ENCODE measurements at places on chromosomes 4 and X.

DNA sequence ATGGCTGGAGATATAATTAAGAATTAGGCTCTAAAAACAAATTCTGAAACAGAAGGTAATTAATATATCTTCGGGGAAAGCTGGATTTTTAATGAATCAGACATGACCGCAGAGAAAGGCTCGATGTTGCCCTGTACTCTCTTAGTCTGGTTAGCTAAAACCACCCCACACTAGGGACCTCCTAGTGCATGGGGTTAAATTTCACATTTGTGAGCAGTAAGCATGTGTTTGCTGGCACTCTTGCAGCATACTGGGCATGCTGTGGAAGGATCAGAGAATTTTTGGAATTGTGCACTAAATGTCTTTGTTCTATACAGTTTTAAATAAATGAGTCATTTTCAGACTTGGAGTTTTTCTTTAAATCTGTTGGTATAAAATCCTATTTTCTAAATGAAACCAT, 475.6 kb upstream of the FTHL17 start:
- DNase-seq = no peak

GRCh38 chr4:81786063-81786763, 314.5 kb upstream of the RASGEF1B start:
- DNase-seq = no peak

GRCh38 chrX:96425200-96425599, 259.4 kb upstream of the DIAPH2 start:
- DNase-seq = no peak

DNA sequence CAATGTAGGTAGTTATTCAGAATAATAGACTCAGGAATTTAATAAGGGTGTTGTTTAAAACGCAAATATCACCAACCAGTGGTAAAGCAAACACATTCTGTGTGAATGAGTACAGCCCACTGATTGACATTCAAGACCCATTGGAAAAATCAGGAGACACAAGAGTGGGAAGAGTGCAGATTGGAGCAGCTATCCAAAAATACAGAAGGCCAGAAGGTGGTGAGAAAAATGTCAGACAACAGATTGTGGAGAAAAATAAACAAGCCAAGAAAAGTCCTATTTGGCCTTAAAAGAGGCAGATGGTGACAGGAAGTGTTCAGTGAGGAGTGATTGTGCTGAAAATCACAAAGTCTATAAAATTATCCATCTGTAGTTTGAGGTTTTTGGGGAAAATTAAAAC, 39.3 kb downstream of the CPE start:
- no peak for DNase-seq

DNA sequence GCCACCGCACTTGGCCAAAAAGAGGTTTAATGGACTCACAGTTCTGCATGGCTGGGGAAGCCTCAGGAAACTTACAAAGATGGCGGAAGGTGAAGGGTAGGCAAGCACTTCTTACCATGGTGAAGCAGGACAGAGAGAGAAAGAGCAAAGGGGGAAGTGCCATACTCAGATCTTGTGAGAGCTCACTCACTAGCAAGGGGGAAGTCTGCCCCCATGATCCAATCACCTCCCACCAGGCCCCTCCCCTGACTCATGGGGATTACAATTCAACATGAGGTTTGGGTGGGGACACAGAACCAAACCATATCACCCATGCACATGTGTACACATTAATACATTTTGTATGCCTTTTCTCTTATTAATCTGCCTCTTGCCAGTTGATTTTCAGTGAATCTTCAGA, 77.2 kb upstream of the HSD17B10 start:
- no peak for DNase-seq

- DNase-seq = no peak
These were observed 65.8 kb downstream of the TEC start for GRCh38 chr4:48203819-48204218.

DNA sequence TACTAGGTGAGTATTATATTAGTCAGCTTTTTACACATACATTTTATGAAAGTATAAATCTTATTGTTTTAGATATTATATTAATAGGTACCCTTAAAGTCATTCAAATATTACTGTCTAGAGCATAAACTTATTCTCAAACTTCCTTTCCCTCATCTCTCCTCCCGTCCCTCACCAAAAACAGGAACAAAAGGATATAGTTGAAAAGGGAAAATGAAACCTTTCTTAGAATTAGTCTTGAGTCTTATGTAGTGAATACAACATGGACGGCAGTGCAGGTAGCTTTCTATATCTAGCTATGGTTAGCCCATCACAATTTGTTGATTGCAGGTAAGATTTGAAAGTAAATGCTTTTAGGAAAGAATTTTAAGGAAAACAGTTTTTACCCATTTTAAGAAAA, 65.6 kb downstream of the RBPJ start:
- DNase-seq = no peak

DNA sequence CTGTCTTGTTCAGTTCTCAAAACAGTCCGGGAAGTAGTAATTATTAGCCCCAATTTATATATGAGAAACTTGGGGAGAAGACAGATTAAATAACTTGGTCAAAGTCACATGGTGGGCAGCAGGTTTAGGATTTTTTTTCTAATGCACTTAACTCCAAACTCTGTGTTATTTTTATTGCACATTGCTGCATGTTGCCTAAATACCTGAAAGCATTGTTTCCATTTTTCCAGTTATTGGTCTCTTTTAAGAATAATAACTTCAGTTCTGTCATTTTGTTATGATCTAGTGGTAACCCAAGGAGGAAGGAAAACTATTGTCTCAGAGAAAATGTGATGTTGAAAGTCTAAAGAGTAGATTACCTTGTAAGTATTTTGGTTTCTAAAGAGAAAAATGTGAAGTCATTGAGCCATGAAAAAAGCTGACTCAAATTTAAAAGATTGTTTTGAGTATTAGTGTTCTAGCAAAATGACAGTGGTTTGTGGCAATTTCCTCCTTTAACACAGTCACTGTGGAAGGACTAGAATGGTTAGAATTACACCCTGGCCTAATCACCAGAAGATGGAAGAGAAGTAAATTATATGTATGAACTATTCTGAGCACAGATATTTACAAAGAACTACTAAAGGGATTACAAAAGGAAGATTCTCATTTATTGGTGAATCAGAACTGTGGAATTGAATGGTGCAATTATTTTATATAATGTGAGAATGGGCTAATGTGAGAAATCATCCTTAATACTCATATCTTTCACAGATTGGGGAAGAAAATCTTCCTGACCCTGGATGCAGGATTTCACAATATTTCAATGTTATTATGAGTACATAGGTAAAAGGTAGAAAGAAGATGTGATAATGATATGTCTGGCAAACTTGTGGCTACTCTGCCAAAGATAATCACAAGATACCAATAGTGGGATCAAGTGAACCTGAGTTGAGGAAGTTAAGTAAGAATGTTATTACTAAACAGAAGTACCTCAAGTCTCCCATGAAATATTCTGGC, 21.7 kb upstream of the CXCL8 start:
- DNase-seq = no peak

- DNase-seq = no peak
These were observed 3.7 kb downstream of the MMRN1 start for GRCh38 chr4:89898304-89898716.

DNA sequence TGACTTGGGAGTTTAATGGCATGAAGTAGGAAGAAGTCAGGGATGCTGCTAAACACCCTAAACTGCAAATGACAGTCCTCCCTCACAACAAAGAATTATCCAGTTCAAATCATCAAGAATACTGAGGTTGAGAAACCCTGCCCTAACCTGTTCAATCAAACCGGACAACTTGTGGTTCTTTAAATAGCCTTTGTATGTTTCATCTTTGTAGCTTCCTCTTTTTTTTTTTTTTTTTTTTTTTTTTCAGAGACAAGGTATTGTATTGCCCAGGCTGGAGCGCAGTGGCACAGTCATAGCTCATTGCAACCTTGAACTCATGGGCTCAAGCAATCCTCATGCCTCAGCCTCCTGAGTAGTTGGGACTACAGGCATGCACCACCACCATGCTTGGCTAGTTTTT, 52.5 kb upstream of the TTC29 start:
- no peak for DNase-seq

- no peak for DNase-seq
These were observed 89.3 kb downstream of the TSPAN5 start for GRCh38 chr4:98568941-98569663.

DNA sequence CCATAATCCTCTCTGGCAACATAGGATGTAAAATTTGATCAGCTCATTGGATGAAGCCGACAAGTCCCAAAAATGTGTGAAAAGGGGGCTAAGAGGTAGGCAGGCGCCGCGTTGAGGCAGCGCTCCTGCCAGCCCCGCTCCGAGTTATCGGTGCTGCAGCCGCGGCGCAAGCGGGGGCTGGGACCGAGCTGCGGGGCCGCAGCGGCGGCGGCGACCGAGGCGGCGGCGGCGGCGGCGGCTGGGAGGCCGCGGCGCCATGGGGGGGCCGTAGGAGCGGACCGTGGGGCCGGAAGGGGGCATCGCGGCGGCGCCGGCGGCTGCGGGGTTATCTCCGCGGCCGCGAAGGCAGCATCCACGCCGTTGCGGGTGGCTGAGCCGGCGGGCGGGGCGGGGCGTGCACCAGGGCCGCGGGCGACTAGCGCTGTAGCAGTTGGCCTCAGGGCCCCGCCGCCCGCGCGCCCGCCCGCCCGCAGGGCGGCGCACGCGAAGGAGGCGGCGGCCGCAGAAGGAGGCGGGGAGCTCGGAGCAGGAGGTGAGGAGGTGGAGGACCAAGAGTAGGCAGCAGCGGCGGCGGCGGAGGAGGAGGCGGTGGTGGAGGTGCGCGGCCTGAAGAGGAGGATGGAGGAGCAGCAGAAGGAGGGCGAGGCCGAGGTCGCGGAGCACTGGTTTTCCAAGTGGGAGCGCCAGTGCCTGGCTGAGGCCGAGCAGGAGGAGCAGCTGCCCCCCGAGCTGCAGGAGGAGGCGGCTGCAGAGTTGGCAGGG, 126.0 kb upstream of the CXorf66 start:
- no peak for DNase-seq
